Stimulated activated CD8-positive, alpha-beta memory T cell treated with anti-CD3 and anti-CD28 coated beads, Interleukin-4, amount 100 ng/mL, for 4 hours (primary cell): ENCODE measurements at places on chromosomes 5 and 9.

DNA sequence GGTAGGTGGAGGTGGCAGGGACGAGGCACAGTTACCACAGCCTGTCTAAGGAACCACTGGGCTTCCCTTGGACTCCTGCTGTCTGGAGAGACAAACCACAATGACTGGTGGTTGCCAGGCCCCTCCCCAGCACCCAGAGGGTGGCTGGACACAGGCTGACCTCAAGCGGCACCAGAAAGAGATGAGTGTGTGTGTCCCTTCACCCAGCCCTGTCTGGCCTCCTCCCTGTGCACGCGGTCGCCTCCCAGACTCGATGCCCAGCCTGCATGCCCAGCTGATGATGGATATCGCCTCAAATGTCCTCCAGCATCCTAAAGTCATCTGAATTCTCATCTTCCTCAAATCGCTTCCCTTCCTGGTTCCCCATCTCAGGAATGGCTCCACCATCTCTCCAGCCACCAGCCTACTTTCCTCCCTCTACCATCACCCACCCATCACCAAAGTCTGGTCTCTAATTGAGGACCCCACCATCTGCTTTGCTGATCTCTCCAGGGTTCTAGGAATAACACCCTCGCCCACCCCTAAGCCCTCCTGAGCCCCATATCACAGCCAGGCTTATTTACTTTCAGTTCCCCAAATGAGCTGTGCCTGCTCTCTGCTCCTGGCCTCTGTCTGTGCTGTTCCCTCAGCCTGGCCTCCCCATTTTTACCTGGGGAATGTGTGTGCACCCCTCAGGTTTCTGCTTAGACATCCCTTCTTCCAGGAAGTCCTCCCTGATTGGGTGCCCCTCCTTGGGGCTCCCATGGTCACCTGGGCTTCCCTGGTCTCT lies 52.5 kb upstream of the GGTA1 start:
- no peak for DNase-seq

DNA sequence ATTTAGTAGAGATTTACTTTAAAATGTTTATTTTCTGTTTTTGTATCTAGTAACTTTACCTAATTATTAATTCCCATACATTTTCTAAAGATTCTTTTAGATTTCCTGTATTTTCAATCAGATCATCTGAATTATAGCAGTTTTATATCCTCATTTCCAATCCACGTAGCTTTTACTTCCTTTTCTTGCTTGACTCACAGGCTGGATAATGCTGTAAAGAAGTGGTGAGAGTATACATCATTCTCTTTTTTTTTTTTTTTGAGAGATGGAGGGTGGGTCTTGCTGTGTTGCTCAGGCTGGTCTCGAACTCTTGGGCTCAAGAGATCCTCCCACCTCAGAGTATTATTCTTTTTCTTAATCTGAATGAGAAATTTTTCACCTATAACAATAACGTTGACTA lies 11.2 kb upstream of the SETX start:
- no peak for DNase-seq

- no peak for DNase-seq
These were observed 122.1 kb downstream of the YIPF5 start for GRCh38 chr5:144048259-144048856.

DNA sequence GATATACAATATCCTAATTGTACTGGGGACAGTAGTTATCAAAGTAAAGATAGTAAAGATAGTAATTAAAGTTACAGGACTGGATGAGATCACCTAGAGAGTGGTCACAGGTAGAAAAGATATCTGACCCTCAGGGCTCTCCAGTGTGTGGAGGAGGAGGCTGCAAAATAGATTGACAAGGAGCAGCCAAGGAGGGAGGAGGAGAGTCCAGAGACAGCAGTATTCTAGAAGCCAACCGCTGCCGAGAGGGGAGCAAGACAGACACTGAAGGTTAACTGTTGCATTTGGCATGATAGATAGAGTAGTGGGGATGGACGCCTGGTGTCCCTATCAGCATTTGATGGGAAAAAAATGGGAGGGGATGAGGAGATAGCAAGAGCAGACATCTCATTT lies 17.0 kb upstream of the F2RL1 start:
- no peak for DNase-seq

DNA sequence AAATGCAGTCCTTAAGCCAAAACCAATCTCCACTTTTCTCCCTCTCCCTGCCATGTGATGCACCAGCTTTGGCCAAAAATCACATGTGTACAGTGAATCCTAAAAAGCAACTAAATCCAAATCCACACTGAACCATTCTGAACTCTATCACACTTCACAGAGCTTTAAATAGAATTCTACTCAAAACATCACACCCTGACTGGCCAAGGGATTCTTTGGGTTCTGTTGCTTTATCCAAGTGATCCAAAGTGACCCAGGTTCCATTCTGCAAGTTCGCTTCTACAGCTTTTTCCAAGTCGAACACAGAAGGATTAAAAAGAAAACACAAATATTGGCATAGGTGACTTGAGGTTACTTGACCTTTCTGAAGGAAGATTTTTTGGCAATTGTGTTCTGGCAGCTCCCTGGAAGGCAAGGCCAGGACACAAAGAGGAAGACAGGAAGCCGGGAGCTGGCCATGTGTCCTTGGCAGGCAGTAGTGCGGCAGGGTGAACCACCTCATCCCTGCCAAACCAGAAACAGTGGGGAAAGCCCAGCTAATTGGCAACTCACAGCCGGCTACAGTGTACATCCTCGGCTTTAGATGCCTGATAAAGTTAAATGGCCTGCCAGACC lies 115.0 kb downstream of the NFIB start:
- no peak for DNase-seq

DNA sequence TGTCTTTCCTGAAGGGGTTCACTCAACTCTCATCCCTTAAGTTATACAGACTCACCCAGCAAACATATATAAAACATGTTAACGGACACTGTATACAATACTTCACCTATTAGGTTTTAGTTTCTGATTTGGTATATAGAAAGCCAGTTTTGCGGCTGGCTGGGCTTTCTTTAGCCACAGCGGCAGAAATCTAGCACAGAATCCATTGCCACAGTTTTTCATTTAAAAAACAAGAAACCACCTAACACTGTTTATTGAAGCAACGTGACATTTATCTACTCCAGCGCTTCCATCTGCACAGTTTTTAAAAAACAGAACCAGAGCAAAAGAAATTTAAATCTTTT lies 67.3 kb downstream of the SNX30 start:
- DNase-seq = no peak

GRCh38 chr9:137879566-137880150 lies 2.1 kb downstream of the CACNA1B start:
- no peak for DNase-seq

GRCh38 chr9:129291041-129291501 lies 113.0 kb upstream of the IER5L start:
- DNase-seq = no peak

DNA sequence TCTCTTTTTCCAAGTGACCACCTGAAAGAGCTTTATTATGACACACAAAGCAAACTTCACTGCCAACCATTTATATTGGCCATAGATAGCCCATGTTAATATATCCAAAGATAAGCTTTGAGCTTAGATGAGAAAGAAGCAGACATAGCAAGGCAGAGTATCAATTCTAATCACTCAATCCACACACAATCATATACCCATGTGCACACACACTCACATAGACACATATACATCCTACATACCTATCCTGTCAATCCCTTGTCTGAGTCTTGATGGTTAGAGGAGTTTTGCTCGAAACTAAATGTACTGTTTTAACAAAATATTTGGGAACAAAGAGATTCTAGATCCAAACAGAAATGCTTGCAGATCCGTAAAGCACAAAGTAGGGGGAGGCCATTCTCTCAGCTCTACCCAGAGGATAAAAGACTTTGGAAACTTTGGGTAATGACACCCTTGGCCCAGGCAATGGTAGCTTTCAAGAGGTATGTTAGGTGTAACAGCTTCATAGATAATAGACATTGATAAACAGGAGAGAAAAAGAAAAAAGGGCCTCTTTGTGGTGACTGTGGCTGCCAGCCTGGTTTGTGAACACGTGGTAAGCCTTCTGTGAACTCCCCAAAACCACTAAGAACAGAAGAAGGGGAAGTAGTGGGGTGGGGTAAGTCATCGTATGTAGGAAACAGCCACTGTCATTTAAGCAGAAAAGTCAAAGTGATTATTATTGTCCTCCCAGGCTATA lies 121.6 kb downstream of the TLR4 start:
- DNase-seq = peak; percentile 11

DNA sequence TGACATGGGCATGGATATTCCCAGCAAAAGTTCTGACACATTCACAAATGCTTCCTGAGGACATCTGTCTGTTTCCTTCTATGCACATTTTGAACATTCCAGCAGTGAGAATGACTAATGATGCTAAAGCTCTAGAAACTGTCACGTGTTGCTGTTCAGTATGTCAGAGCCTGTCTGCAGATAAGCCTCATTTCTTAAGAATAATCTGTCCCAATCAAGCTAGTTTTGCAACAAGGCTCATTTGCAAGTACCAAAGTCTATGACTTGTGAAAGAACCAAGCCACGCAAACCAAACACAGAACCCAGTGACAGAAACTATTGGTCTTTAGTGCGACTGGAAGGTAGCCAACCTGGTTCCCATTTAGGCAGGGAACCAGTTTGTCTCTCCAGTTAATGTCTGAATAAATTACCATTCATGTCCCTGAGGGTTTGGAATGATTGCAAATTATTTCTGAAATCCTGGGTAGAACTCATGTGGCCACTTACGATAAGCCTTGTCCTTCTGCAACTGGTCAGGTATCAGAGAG lies 178.5 kb downstream of the C9orf152 start:
- no peak for DNase-seq

DNA sequence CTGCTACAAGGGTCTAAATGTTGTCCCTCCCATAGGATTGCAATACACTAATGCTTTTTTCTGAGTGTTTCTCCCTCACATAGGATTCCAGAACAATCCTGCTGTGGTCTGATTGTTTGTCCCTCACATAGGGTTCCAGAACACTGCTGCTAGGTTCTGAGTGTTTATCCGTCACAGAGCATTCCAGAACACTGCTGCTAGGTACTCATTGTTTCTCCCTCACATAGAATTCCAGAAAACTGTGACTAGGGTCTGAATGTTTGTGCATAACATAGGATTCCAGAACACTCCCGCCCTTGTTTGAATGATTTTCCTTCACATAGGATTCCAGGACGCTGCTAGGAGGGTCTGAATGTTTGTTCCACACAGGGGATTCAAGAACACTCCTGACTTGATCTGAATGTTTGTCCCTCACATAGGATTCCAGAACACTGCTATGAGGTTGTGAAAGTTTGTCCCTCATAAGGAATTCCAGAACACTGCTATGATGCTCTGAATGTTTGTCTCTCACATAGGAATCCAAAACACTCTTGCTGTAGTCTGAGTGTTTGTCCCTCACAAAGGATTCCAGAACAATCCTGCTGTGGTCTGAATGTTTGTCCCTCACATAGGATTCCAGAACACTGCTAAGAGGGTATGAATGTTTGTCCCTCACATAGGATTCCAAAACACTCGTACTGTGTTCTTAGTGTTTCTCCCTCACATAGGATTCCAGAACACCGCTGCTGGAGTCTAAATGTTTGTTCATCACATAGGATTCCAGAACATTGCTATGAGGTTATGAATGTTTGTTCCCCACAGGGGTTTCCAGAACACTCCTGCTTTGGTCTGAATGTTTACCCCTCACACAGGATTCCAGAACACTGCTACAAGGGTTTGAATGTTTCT lies 213.5 kb downstream of the FOXD4L6 start:
- DNase-seq = no peak

DNA sequence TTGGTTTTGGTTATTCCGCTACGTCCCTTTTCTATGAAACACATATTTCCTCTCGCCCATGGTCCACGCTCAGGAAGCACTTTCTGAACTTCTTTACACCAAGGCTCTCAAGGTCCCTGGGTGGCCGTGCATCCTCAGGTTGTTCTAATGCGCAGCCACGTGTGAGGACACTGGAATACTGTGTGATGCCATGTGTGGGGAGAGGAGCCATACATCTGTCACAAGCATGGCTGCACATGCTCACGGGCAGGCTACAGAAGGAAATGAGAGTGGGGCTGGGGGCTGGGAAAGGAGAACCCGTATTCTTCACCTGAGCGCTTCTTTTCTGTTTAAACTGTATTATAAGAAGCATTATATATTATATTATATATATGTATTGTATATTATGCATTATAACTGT lies 36.7 kb downstream of the PRRT1B start:
- no peak for DNase-seq

- no peak for DNase-seq
These were observed at the start of gene HK3 for GRCh38 chr5:176899296-176899891. HK3 (minus strand) TSS chr5:176899346; CDS start chr5:176896159, 3,187 bp downstream.

DNA sequence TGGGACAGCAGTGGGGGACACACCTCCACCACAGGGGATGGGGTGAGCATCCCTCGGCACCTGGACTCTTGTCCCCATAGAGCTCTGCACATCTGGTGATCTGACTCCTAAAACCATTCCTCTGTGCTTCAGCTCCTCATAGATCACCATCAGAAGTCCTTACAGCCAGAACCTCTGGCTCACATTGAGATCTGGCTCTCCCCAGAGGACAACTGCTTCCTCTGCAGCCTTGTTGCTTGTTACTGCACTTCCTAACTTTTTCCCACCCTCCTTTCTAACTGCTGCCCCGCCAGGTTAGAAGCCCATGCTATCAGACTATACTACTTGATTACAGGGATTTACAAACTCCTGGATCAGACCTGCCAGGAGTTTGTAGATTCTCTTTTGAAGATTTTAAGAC lies 64.5 kb downstream of the ARSB start:
- no peak for DNase-seq

DNA sequence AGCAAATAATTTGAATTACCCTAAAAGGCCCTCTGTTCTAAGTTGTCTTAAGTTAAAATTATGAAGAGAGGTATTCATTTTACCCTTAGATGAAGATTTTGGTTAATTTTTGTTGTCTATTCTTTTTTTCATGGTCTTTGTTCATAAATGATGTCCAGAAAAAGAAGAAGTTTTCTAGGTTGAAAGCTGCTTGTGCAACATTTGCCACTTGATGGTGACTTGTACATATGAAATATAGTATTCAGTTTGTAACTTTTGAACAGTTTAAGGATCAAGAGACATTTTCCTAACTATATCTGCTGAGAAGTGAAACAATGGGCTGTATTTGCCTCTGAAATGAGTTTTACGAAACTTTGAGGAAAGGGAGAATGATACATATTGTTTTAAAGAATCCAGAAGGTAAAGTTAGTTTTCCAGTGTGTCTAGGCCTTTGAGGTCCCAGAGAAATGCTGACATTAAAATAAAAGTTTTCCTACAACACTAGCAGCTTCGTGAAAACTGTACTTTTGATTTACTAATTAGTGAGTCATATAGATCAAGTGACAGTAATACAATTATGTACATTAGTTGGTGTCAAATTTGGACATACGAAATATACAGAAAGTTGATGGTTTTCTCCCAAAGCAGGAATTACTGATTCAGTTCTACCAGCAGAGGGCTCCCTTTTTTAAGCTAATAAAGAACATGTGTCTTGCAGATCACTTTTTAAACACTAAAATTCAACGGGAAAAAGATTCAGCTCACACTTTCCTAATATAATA lies 70.5 kb downstream of the PIK3R1 start:
- no peak for DNase-seq

- DNase-seq = no peak
These were observed 183.9 kb downstream of the C9orf50 start for GRCh38 chr9:129436751-129437625.

DNA sequence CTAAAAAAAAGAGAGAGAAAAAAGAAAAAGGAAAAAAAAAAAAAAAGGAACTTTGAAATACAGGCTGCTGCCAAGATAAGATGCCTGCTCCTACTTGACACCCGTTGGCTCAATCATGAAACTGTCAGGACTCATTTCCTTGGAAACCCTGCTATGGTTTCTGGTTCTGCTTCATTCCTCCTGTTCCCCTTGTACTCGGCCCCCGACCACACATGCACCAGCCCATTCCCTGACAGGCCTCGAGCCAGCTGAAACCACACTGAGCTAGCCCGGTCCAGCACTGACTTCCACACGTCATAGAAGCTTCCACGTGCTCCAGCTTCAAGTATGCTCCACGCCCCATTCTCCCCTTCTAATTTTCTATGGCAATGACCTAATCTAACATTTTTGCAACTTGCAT lies 93.2 kb downstream of the MYO10 start:
- no peak for DNase-seq
